ENCODE measurements at places on chromosomes 4 and X. TPM values are rescaled to one million over a fixed set of nuclear protein-coding genes. Genes with fewer than 3 reads are reported as not detected.
A peak's percentile ranks its signal among the peaks of the same experiment; 100 is the strongest.

DNA sequence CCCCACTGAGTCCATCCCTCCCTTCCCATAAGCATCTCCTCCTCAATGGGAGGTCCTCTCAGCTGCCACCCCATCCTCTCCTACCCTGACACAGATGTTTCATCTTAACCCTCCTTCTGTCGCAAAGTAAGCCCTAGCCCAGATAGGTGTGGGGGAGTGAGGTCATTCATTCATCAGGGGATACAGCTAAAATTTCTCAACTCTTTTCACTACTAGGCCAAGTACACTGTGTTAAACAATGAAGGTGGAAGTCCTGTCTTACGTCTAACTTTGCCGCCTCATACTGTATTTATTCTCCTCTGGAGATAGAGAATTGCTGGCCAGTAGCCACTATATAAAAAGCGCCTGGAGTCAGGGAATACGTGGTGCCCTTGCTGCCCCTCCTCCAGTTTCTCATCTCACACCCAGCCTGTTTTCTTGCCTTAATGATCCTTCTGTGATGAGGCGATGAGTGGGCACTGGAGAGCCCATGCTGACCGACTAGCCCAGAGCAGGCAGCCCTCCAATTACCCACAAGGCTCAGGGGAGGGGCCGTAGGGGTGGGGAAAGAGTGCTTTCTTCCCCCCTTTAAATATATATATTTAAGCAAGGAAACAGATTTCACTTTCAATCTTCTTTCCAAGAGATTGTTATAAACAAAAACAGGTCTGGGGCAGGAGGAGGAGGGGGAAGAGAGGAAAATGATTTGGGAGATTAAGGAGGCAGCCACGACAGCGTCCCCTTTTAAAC is 149.5 kb downstream of the PJA1 start:
- no peak overlapping the region for H3K4me3 ChIP-seq
- no peaks in the 10 kb centered on the region for H3K27me3 ChIP-seq
- H3K27ac ChIP-seq, result no peak overlapping the region
- H3K4me1 ChIP-seq, result peaks cover 8% of the 10 kb centered on the region
- DNase-seq, result no peak

DNA sequence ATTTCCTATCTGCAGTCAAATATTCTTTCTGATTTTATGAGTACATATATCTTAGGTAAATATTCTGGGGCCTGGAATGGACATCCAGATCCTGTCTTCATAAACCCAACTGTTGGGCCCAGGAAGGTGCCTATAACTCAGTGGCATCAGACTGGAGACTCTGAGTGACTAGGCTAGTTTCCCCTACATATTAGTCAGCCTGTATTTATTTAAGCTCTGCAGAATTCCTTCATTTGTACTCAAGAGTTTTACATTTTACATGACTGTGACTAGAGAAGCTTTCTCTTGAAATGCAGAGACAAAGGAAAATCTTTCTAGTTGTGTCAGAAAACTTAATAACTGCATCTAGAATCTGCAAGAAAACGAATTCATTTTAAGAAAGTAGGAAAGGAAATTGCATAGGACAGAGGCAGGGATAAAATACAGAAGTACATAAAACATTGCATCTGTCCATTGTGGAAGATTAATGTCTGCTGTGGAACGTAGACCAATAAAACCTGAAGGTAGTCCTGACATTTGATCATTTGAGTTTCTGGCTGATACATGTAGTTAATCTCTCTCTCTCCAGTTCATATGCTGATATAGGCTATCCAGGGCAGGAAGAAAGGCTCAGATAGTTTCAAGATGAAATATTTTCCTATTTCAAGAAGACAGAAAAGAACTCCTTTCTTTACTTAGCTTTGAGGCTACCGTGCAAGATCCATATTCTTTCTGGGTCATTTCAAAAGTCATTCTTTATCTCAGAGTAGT is 78.2 kb downstream of the OPHN1 start:
- no peak overlapping the region for H3K27ac ChIP-seq
- no peaks in the 10 kb centered on the region for H3K27me3 ChIP-seq
- no peaks in the 10 kb centered on the region for H3K36me3 ChIP-seq
- no peak for DNase-seq

DNA sequence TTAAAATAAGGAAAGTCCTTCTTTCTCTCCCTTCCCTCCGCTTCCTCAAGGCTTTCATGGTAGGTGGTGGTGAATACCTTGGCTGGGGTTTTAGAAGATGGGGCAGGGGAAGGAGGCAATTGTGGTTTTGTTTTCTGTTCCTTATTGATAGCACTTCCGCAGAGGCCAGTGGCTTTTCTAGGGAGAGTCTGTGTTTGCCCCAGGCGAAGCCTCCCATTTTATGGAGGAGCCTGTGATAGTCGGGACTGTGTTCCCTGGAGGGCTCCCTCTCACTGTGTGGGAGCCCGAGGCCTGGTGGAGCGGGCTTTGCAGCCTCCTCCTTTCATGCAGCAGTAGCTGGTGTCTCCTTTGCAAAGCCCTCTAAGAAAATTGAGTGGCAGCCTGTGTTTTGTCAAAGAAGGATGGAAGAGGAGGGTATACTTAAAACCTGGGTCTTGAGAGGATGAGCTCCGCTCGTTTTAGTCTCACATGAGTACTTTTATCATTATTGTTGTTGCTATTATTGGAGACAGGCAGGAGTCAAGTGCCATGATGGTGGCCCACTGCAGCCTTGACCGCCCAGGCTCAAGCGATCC is 29.8 kb upstream of the STOX2 start:
- H3K4me3 ChIP-seq, result no peak overlapping the region
- DNase-seq, result no peak
- H3K4me1 ChIP-seq, result peaks cover 11% of the 10 kb centered on the region

MAGEC1 gene
- 10.0 TPM for total RNA-seq

FHIP1A gene
- 13.1 TPM for total RNA-seq

DNA sequence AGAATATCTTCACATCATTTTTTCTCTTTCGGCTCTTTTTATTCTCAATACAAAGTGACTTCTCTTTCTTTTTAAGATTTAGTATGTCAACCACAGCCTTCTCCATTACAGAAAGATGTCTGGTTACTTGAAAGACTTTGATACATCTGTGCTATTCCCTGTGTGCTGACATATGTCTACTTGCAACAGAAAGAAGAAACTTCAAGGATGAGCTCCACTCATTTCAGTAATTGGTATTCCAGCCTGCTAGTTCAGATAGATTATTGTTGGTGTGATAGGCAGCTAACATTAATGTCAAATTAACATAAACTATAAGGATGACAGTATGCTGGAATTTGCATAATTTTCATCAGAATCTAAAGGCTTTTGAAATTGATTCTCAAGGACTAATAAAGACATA is 948.7 kb downstream of the PCDH18 start:
- H3K27ac ChIP-seq, result no peak overlapping the region
- no peak overlapping the region for H3K4me3 ChIP-seq
- H3K36me3 ChIP-seq, result no peaks in the 10 kb centered on the region
- no peaks in the 10 kb centered on the region for H3K27me3 ChIP-seq
- no peak for DNase-seq

PHEX gene
- total RNA-seq, result 0.37 TPM

DNA sequence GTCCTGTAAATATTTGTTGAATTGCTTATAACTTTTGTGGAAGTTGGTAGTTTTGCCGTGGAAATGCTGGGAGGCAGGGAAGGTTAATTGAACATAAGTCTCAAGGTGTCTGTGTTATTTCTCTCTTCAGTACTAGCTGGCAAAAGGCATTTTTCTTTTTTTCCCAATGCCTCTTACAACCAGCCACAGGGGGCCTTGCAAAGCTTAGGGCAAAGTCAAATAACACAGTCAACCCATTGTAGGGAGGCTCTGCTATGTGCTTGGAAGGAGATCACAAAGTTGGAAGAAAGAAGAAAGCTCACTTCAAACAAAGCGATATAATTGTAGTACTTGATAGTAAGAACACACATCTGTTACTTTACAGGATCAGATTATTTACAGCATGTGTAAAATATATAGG is 802.6 kb downstream of the PDHA2 start:
- no peak for DNase-seq
- no peak overlapping the region for H3K4me3 ChIP-seq
- H3K36me3 ChIP-seq, result no peaks in the 10 kb centered on the region

NR0B1 gene
- 60.6 TPM for total RNA-seq

ADH1B gene
- total RNA-seq, result 6.4 TPM

DNA sequence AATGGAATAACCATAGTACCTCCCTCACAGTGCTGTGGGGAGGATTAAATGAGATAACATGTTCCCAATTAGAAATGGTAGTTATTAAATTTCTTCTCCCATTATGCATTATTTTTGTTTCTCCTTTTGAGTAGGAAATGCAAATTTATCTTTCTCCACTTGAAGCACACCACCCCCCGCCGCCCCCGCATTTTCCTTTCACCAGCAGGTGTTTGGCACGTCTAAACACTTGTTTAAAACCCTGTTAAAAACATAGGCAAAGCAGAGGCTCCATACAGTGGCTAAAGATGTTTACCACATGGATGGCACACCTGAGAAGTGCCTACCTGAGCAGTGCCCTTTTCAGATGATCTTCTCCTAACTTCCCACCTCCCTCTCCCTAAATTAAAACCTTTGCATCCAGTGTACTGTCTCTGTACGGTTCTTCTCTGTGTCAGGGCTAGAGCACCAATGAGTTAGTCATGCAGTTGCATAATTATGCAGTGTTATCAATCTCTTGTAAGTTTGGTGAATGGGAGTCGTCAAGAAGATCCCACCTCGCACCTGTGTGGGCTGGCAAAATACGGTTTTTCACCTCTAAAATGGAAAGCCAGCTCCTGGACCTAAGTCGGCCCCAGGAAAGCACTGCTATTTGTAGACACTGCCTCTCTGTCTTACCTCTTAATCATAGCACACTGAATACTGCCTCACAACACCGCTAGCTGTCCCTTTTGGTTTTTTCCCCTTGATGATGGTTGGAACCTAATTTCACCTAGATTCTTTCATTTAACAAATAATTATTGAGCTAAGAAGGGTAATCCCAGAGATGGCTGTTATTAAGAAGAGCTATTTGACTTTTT is 122.0 kb downstream of the CT47B1 start:
- H3K4me1 ChIP-seq, result no peaks in the 10 kb centered on the region
- DNase-seq, result no peak
- no peaks in the 10 kb centered on the region for H3K27me3 ChIP-seq

- no peak overlapping the region for H3K27ac ChIP-seq
- H3K36me3 ChIP-seq, result no peaks in the 10 kb centered on the region
- no peak for DNase-seq
- no peak overlapping the region for H3K4me3 ChIP-seq
Observed at GRCh38 chr4:53914313-53915016, 149.9 kb downstream of the CHIC2 start.

EDA2R gene
- total RNA-seq, result 4.0 TPM

DNA sequence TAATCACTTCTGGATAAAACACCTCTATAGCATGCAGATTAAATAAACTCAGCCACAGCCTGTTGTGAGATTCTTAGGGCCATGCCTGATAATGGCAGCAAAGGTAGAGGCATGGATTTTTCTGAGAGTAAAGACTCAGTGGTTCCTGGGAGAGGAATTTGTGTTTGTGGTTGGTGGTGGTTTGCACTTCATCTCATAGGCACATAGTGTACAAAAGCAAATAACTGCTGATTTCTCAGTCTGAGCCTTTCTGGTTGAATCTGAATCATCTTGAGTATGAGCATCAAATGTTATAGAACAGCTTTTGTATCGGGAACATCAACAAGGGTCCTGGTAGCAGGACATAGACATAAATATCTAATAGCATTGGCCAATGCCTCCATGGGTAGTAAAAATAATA is 274.3 kb downstream of the FRMPD4 start:
- no peak overlapping the region for H3K27ac ChIP-seq
- H3K4me1 ChIP-seq, result no peaks in the 10 kb centered on the region
- H3K27me3 ChIP-seq, result no peaks in the 10 kb centered on the region
- H3K4me3 ChIP-seq, result no peak overlapping the region
- no peaks in the 10 kb centered on the region for H3K36me3 ChIP-seq

GRCh38 chr4:154164931-154165839 is 326.4 kb downstream of the DCHS2 start:
- H3K27ac ChIP-seq, result no peak overlapping the region
- H3K36me3 ChIP-seq, result no peaks in the 10 kb centered on the region
- no peak overlapping the region for H3K4me3 ChIP-seq
- no peaks in the 10 kb centered on the region for H3K27me3 ChIP-seq

GRCh38 chr4:147548256-147548655 is 67.4 kb downstream of the EDNRA start:
- no peaks in the 10 kb centered on the region for H3K4me1 ChIP-seq
- H3K27me3 ChIP-seq, result no peaks in the 10 kb centered on the region
- H3K4me3 ChIP-seq, result no peak overlapping the region
- no peak overlapping the region for H3K27ac ChIP-seq

- H3K36me3 ChIP-seq, result no peaks in the 10 kb centered on the region
- H3K27ac ChIP-seq, result no peak overlapping the region
- no peaks in the 10 kb centered on the region for H3K27me3 ChIP-seq
- no peak for DNase-seq
- no peak overlapping the region for H3K4me3 ChIP-seq
- H3K4me1 ChIP-seq, result no peaks in the 10 kb centered on the region
Observed at GRCh38 chrX:19639056-19639455, 123.7 kb upstream of the MAP3K15 start.

DNA sequence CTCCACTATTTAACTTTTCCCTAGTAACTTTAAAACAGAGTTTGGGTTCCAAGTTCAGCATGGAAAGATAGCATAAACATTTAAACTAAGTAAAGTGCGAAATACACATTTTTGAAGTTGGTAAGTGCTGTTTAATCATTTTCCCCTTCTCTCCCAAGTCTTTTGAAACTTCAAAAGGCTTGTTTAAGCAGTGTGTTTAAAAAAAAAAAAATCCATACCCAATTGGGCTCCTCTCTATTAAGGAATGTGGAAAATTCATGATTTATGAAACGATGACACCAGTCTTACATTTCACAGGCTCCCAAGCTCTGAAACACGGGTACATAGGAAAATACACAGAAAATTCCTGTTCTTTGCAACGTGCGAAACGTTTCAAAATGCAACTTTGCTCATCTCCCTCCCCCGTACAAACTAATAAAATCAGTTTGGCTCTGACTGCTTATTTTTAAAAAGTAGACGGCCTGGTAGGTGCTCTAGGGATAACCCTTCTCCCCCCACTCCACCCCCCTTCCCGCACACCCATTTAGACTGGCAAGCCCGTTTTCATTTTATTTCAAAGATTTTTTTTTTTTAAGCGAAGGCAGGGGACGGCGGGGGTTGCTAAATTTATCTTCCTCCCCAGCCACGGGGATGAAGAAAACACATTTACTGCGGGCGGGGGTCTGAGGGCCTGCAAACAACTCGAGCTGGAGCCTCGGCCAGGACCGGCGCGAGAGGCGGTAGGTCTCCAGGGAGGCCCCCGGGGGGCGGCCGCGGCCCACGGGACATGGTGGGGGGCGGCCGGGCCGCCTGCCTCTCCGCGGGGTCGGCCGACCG is 786 bp upstream of the ZFX start:
- no peaks in the 10 kb centered on the region for H3K36me3 ChIP-seq
- H3K27me3 ChIP-seq, result no peaks in the 10 kb centered on the region
- DNase-seq, result no peak
- peaks cover 8% of the 10 kb centered on the region for H3K4me1 ChIP-seq
- peak overlapping the region; percentile 96 for H3K27ac ChIP-seq
- peak overlapping the region; percentile 59 for H3K4me3 ChIP-seq

SERTM2 gene
- 0.06 TPM for total RNA-seq

- H3K4me3 ChIP-seq, result peak within 1 kb of the TSS; percentile 49
- H3K4me1 ChIP-seq, result no peaks in the 10 kb centered on the region
- DNase-seq, result peak; percentile 92
- H3K36me3 ChIP-seq, result no peaks in the 10 kb centered on the region
- H3K27me3 ChIP-seq, result no peaks in the 10 kb centered on the region
- H3K27ac ChIP-seq, result peak within 1 kb of the TSS; percentile 25
Observed at GRCh38 chr4:304969-305680, at the start of gene ZNF732. Gene ZNF732 (minus strand): TSS chr4:305474. CDS start chr4:305310, 164 bp downstream.

GRCh38 chr4:144213371-144213770 is 72.9 kb upstream of the GYPA start:
- no peaks in the 10 kb centered on the region for H3K27me3 ChIP-seq
- no peaks in the 10 kb centered on the region for H3K4me1 ChIP-seq
- H3K36me3 ChIP-seq, result no peaks in the 10 kb centered on the region
- DNase-seq, result no peak
